HCT116 (cell line): ENCODE measurements at places on chromosomes 7 and 10.

DNA sequence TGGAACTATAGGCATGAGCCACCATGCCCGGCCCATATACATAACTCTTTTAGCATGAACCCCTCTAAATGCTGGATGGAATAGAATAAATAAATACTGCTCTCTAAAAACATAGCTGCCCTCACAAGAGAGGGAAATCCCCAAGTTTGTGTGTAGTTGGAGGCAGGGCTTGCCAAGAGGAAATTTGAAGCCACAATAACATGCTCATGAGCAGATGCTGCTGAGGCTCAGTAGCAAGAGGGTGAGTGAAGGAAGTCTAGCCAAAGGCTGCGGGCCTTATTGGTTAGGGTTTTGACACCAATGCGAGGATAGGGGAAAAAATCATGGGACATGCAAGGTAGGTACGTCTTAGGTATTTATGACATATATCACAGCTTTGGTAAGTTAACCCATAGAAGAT is 17.3 kb downstream of the TPK1 start:
- DNase-seq: no peak

- DNase-seq: peak; percentile 44
Observed at GRCh38 chr10:130138479-130138866, 2.3 kb downstream of the GLRX3 start.

DNA sequence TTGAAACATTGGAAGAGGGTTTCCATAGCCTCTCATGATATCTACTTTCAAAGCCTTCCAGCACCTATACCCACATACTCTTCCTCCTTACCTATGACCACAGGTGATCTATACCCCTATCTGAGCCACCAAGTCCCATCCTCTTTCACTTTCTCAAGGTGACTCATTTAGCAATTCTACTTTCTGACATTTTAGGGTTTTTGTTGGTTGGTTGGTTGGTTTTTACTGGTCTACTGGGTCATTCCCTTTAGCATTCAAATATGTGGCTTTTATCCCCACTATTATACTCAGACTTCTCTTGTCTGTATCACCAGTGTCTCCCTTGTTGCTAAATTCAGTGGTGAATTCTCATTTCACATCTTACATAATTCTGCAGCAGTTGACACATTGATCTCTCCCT is 130.4 kb upstream of the STEAP4 start:
- DNase-seq: no peak

- DNase-seq: no peak
Observed at GRCh38 chr7:77335581-77335980, 80.6 kb downstream of the GSAP start.

GRCh38 chr7:22782616-22783232 is 39.9 kb downstream of the TOMM7 start:
- peak; percentile 48 for DNase-seq

- DNase-seq: no peak
Observed at GRCh38 chr7:13949445-13949844, 40.0 kb downstream of the ETV1 start.

GRCh38 chr10:47207281-47207615 is 92.7 kb upstream of the GDF10 start:
- DNase-seq: no peak

DNA sequence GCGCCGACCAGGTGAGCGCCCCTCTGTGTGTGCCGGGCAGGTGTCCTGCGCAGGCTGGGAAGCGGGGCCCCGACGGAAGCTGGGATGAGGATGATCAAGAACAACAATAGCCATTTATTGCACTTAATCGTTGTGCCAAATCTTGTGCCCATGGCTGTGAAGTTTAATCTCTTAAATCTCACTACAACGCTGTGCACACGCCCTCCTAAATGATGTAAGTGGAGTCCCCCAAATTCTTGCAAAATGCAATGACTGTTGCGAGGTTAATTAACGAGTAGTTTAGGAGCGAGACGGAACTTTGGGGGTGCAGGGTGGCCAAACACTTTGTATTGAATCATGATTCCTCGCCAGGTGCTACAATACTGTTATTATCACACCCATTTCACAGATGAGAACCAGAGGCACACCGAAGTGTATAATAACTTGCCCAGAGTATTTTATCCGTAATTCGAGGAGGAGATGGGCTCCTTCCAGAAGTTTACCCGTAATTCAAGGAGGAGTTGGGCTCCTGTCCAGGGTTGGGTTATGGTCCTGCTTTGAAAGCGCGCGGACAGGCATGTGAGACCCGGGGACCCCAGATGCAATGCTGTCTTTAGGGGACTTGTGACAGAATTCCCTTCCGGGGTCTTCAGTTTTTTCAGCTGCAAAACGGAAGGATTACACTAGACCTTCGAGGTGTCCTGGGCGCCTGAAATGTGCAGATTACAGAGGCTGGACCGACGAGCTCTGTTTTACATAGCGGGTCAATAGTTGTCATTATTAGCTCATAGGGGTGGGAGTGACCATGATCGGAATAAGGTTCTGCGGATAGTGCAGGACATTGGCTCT is 1.0 kb downstream of the FFAR4 start:
- DNase-seq: no peak

GRCh38 chr10:1425879-1426278 is 311.4 kb downstream of the ADARB2 start:
- no peak for DNase-seq

DNA sequence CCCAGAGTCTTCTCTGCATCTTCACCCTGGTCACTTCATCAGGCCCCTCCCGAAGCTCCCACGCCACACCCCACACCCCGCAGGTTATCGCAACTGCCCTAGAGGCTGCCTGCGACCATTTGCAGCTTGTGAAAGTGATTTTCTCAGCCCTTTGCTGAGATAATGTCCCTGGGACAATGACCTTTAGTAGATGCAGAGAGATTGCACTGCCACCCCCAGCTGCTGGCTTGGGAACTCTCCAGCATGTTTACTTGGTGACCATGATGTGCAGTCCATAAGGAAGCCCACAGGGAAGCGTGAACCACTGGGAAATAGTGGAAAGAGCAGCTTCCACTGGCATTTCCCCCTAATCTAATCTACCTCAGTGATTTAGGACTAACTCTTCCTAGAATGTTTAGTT is 97.3 kb downstream of the WNT2 start:
- DNase-seq: no peak

DNA sequence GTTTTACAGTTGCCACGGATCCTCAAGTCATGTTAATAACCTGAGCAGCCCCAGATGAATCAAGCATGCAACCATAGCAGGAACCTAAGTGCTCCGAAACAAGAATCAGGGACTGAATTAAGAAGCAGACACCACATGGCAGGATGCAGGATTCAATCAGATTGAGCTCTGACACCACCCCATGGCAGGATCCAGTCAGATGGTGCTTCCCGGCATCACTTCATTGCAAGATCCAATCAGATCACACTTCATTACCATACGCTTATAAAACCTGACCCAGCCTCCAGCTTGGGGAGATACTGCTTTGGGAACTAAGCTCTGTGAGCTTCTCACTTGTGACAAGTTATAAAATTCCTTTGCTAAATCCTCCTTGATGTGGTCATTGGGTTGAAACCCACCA is 55.3 kb downstream of the ABCB4 start:
- no peak for DNase-seq

DNA sequence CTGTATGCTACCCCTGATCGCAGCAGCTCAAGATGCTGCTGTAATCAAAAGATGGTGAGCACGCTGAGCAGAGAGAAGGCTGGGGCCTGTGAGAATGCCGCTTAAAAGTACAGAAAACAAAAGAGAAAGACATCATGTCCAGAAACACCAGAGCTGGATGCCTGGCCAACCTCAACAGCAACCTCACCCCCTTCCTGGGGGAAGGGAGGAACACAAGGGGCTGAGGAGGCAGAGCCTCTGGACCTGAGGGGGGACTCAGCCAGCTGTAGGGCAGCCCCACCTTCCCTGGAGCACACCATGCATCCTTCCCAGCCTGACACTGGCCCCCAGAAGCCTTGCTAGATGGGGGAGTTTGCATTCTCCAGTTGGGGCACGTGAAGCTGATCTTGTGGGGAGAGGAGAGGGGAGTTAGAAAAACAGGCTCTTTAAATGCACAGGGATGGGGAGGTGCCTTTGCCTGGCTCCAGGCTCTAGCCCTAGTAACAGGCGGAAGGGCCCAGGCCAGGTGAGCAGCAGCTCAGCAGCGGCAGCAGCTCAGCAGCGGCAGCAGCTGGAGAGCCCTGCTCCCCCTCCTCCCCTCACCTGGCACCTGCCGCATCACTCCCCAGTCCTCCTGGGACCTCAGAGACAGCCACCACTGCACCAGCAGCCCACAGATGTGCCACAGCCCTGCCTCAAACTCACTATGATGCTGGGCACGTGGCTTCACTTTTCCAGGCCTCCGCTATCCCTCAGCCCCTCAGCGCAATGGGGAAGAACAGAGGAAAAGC is 156.3 kb downstream of the NEURL1 start:
- no peak for DNase-seq

- no peak for DNase-seq
Observed at GRCh38 chr7:378041-378420, 88.1 kb downstream of the FOXL3 start.

DNA sequence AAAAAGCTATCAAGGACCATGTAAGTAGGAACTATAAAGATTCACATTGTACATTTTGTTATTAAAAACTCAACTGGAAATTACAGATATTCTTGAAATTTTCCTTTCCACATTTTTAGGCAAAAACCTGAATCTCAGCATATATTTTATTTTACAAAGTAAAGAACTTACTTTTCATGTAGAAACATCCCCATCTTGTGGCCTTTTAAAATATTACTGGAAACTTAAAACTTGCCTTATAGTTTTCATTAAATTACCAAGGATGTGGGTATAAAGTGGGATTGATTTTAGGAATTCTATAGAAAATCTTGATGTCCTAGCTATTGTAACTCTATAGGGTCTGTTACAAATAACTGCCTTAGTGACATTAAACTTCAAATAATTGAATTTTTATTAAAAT is 10.6 kb downstream of the DBF4 start:
- DNase-seq: peak; percentile 3

- no peak for DNase-seq
Observed at GRCh38 chr10:24097751-24098207, 111.2 kb upstream of the KIAA1217 start.

DNA sequence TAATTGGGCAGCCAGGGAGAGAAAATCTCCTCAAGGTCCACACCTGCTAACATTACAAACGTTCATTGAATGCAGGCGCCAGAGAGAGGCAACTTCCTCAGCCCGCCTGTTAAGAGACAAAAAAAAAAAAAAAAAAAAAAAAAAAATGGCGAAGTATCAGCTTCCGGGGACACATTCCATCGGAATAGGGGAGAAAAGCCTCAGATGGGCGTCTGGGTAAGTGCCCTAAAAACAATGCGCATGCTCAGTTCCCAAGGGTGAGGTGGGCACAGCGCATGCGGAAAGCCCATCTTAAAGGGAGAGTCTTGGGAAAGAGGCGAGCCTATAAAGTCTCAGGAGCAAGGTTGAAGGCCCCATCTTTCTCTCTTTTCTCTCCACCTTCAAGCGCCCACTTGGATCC is 1139.7 kb upstream of the CELF2 start:
- no peak for DNase-seq

DNA sequence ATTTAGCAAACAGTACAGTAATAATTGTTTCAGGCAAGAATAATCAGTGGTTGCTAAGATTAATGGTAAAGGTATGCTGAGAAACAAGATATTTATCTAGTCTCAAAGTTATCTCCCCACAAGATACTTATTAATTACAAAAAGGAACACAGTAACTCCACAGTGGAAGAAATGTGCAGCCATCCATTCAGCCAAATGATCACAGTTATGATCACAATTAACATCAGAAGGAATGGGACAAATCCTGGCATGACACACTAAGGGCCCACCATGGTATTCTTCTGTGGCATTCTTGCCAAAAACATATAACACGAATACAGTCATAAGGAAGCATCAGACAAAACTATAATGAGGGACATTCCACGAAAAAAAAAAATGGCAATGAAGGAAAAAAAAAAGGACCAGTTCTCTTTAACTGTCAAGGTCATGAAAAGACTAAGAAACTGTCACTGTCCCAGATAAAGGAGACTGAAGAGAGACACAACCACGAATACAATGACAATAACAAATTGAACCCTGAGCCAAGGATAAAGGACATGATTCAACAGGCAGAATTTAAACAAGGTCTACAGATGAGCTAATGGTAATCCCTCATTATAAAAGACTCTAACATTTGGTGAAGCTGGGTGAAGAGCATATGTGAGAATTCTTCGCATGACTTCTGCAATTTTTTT is 20.9 kb downstream of the NUDCD3 start:
- DNase-seq: no peak

DNA sequence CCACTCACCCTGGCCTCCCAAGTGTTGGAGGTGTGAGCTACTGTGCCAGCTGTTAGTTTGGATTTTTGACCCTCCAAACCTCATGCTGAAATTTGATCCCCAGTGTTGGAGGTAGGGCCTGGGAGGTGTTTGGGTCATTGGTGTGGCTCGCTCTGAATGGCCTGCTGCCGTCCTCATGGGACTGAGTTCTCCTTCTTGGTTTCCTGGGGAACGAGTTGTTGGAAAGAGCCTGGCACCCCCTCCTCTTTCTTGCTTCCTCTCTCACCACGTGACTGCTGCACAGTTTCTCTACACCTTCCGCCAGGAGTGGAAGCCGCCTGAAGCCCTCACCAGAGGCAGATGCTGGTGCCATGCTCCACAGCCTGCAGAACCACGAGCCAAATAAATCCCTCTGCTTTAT is 253.5 kb downstream of the PHTF2 start:
- DNase-seq: no peak

- no peak for DNase-seq
Observed at GRCh38 chr7:121079425-121080169, 91.1 kb downstream of the CPED1 start.

DNA sequence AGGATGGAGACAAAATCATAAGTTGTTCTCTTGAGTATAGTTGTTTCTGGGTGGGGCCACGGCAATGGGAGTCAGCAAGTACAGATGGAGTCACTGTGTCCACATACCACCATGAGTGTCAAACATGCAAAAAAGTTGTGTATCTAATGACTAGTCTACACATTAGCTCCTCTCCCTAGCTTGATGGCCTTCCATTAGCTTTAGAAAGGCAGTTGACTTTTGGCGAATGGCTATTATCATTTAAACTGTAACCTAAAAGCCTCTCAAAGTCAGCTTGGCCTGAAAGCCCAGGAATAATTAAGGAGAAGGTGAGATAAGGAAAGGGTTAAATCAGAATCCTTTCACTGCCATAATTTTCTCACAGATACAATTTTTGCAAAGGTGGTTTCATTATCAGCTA is 95.5 kb upstream of the MEOX2 start:
- no peak for DNase-seq

GRCh38 chr10:87675396-87676376 is 16.0 kb downstream of the PAPSS2 start:
- no peak for DNase-seq

DNA sequence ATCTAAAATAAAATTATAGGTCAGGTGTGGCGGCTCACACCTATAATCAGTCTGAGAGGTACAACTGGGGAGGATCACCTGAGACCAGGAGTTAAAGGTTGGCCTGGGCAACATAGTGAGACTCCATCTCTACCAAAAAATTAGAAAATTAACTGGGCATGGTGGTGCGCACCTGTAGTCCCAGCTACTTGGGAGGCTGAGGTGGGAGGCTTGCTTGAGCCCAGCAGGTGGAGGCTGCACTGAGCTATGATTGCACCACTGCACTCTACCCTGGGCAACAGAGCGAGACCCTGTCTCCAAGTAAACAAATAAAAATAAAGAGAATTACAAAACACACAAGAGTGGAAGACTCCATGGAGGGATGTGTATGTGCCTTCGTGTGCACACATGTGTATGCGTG is 171.5 kb downstream of the PARD3 start:
- DNase-seq: no peak

- no peak for DNase-seq
Observed at GRCh38 chr7:117937049-117937752, 64.0 kb upstream of the CTTNBP2 start.

- no peak for DNase-seq
Observed at GRCh38 chr10:128763588-128763987, 637.4 kb upstream of the MKI67 start.
